A549 treated with RU486 at 1 μM for 4 hours (cell line): ENCODE measurements at places on chromosomes 13 and 19. TPM values are rescaled to one million over a fixed set of nuclear protein-coding genes. Genes with fewer than 3 reads are reported as not detected.

The C19orf67 gene
- total RNA-seq, result not detected in 5 replicates

The GRK1 gene
- not detected in 5 replicates for total RNA-seq

The PINLYP gene
- total RNA-seq, result 0.22 to 0.74 TPM (median 0.29 TPM) in 4 of 5 replicates, not detected in the other

The GIPC3 gene
- total RNA-seq, result 0.11 to 0.32 TPM (median 0.17 TPM) in 5 replicates

The OR4F17 gene
- not detected in 5 replicates for total RNA-seq

The CYP2S1 gene
- 20.6 to 26.6 TPM (median 26.0 TPM) in 5 replicates for total RNA-seq

The CLEC11A gene
- total RNA-seq, result 5.8 to 11.0 TPM (median 8.2 TPM) in 5 replicates

The IGFL1 gene
- 2.2 to 3.1 TPM (median 2.6 TPM) in 5 replicates for total RNA-seq

The KCNN1 gene
- 0.38 to 0.98 TPM (median 0.47 TPM) in 5 replicates for total RNA-seq

The WDR87 gene
- total RNA-seq, result not detected in 5 replicates

The RFXAP gene
- 0.22 to 1.3 TPM (median 1.2 TPM) in 5 replicates for total RNA-seq

The SYCN gene
- not detected in 5 replicates for total RNA-seq

The GPC5 gene
- total RNA-seq, result not detected in 5 replicates

The ZNF763 gene
- not detected in 5 replicates for total RNA-seq

The FGF14 gene
- not detected in 5 replicates for total RNA-seq

The KLHL26 gene
- 2.4 to 4.7 TPM (median 2.9 TPM) in 5 replicates for total RNA-seq

The SAMD1 gene
- total RNA-seq, result 30.5 to 45.6 TPM (median 39.2 TPM) in 5 replicates
